ENCODE measurements at places on chromosomes 1 and 21.

- DNase-seq: no peak
These were observed 35.7 kb upstream of the CNN3 start for GRCh38 chr1:94962409-94963265.

GRCh38 chr1:8145545-8146202 is 119.6 kb upstream of the ERRFI1 start:
- no peak for DNase-seq

- DNase-seq: no peak
These were observed 314.9 kb downstream of the USP25 start for GRCh38 chr21:16044676-16045075.

- DNase-seq: no peak
These were observed 178.5 kb upstream of the DEPDC1 start for GRCh38 chr1:68675336-68675735.

GRCh38 chr1:17849216-17849615 is 94.1 kb downstream of the ACTL8 start:
- DNase-seq: no peak

- no peak for DNase-seq
These were observed 26.4 kb downstream of the CHI3L2 start for GRCh38 chr1:111253876-111254275.

GRCh38 chr1:108082738-108083562 is 117.2 kb downstream of the SLC25A24 start:
- no peak for DNase-seq

GRCh38 chr1:209845408-209845725 is 17.6 kb downstream of the UTP25 start:
- no peak for DNase-seq

- DNase-seq: peak; percentile 95
These were observed 80.6 kb upstream of the IPO9 start for GRCh38 chr1:201748335-201748734.
